ENCODE measurements at places on chromosomes 3 and 15. TPM values are rescaled to one million over a fixed set of nuclear protein-coding genes. Genes with fewer than 3 reads are reported as not detected.

GRCh38 chr15:98730860-98731711 is 82.7 kb downstream of the IGF1R start:
- DNase-seq: no peak

- peak; percentile 33 for DNase-seq
These were observed 12.6 kb upstream of the STARD5 start for GRCh38 chr15:81336568-81336967.

GRCh38 chr15:59410391-59410896 is 27.5 kb upstream of the FAM81A start:
- DNase-seq: no peak

The TTC23 gene
- total RNA-seq: 22.6 TPM

GRCh38 chr3:129366312-129366831 is 62.1 kb downstream of the EFCAB12 start:
- DNase-seq: no peak

The SPINK8 gene
- total RNA-seq: not detected

DNA sequence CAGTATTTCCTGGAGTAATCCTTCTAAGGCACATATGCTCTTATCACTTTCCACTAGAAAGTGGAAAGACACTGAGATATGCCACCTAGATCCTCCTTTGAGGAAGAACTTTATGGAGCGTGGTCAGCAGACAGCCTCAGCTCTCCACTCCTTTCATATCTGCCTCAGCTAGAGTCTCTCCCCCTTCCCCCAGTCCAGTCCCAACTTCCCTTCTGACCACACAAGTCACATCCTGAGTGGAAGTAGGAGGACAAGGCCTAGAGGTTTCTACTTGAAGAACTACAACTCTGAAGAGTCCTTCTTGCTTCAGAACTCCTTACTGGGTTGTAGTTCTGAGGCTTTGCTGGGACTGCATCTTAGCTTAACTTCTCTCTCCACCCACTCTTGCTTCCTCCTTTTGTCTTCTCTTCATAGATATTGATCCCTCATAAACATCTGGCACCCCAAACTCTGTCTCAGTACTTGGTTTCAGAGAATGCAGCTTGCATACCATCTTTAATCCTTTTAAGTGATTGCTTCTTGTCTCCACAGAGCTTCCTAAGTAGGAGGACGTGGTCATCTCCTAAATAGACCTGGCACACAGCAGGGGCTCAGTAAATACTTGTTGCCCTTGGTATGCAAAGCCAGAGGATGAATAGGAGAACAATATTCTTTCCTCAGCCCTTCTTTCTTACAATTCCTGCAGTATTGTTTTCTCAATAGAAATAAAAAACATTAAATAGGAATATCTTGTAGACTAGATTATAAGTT is 109.6 kb downstream of the OXSM start:
- DNase-seq: no peak

DNA sequence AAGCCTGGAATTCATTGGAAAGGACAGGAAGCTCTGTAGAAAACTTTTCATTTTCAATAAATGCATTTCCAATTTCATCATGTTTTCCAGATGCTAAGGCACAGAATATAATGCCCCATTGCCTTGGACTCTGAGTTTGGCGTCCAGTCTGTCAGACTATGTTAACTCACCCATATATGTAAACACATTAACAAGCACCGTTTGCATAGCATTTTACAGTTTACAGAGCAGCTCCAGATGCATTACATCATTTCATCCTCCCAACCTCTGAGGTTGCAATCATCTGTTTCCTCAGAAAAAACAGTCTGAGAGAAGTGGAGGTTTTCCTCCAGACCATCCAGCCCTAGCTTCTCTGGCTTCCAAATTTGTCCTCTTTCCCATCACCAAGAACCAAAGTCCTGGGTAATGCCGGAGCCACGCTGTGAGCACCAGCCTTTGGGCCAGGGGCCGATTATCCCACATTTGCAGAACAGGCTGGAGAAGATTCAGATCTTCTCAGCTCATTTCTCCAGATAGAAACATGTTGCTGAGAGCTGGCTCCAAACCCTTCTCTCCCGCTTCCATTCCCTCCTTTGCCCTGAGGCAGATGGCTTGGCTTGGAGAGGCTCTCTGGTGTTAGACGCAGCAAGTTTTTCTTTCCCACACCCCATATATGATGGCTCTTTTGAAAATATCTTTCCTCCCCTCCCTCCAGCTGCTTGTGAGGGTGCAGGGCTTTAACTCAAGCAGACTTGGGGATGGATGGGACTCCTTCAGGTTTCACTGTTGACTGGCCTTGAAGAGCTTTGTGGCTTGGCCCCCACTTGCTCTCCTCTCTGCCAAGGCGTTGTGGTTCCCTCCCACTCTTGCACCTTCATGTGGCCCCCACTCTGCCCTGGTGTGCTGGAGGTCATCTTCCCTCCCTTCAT is 26.0 kb downstream of the CYP19A1 start:
- DNase-seq: no peak

DNA sequence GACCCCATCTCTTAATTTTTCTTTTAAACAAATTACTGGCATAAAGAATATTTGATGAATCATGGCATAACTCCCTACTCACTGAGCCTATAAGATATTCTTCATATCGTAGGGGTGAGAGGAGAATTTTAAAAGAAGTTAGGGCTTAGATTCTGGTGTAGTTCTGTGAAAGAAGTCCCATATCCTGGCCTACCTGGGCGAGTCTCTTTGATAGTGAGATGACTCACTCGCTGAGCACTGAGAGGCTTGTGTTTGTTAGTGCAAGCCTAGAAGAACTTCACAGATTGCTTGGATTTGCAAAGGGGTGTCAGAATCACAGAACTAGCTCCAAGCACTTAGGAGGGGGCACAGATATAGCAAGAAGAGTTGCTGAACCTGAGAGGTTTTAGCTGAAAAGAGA is 133.8 kb upstream of the TMC3 start:
- no peak for DNase-seq

GRCh38 chr3:15453501-15453900 is 26.1 kb downstream of the EAF1 start:
- no peak for DNase-seq

The ACTC1 gene
- total RNA-seq: 759 TPM
